NCI-H748 treated with DMSO at 0.1 percent for 48 hours (cell line): ENCODE measurements at places on chromosomes 12 and 14.

DNA sequence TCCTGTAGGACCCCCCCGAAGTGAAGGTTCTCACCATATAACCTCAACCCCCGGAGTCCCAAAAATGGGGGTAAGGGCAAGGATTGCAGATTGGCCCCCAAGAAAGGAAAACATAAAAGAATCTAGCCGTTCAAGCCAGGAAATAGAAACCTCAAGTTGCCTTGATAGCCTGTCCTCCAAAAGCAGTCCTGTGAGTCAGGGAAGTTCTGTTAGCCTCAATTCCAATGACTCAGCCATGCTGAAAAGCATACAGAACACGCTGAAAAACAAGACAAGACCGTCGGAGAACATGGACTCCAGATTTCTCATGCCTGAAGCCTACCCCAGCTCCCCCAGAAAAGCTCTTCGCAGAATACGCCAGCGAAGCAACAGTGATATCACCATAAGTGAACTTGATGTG lies 344.2 kb upstream of the RGS6 start:
- DNase-seq, result no peak

DNA sequence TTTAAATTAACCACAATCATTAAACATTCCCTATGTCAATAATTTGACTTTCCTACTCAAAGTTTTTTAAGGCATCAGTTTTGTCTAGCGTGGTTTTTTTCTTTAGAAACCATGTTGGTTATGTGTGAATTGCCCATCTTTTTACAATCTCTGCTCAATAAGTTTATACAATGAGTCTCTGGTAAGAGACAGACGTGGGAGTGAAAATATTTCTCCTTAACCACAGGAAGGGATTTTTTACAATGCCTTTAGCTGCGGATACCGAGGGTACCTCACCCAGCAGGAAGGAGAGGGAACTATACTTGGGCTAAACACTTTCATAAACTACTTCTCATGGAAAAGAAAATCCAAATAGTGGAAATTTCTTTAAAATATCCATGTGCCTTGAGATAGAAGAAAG lies 191.4 kb upstream of the BCL2L14 start:
- DNase-seq, result no peak

DNA sequence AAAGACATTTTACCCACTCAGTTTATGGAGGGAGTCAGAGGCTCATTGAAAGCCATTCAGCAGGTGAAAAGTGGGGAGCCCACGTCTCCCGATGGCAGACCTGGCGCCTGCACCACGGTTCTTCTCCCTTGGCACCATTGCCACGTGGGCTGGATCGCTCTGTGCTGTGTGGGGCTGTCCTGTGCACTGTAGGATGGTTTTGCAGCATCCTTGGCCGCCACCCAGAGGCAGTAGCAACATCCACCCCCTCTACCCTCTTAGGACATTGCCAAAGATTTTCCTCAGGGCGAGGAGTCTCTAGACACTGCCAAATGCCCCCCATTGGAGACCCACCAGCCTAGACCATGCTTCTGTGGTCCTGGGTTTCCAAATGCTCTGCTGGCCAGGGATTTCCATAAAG lies 60.2 kb downstream of the SYNE3 start:
- DNase-seq, result no peak

- DNase-seq, result no peak
Measured at GRCh38 chr12:47868552-47869031, 36.2 kb downstream of the VDR start.

DNA sequence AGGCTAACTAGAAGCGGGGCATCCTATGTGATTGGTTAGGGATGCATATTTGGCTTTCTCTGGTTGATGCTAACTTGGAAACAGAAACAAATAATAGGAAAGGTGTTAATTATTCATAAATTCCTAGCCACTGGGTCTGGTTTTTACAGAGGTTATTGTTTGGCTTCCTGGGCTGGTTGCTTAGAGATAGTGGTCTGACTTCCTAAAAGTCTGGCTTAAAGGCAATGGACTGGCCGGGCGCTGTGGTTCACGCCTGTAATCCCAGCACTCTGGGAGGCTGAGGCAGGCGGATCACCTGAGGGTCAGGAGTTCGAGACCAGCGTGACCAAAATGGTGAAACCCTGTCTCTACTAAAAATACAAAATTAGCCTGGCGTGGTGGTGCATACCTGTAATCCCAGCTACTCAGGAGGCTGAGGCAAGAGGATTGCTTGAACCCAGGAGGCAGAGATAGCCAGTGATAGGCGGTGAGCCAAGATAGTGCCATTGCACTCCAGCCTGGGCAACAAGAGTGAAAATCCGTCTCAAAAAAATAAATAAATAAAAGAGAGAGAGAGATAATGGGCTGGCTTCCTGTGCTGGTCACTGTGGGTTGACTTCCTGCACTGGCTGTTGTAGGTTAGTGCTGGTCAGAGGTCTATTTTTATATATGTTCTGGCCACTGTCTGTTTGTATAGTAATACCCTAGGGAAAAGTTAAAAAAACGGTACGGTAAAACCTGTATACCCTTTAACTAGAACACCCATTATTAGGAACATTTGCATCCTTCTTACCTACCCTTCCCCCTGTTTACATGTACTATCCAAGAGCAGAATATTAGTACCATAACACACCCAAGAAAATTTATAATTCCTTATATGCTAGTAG lies 24.1 kb downstream of the OR6S1 start:
- no peak for DNase-seq

- no peak for DNase-seq
Measured at GRCh38 chr12:68422956-68423574, 90.9 kb upstream of the MDM1 start.

DNA sequence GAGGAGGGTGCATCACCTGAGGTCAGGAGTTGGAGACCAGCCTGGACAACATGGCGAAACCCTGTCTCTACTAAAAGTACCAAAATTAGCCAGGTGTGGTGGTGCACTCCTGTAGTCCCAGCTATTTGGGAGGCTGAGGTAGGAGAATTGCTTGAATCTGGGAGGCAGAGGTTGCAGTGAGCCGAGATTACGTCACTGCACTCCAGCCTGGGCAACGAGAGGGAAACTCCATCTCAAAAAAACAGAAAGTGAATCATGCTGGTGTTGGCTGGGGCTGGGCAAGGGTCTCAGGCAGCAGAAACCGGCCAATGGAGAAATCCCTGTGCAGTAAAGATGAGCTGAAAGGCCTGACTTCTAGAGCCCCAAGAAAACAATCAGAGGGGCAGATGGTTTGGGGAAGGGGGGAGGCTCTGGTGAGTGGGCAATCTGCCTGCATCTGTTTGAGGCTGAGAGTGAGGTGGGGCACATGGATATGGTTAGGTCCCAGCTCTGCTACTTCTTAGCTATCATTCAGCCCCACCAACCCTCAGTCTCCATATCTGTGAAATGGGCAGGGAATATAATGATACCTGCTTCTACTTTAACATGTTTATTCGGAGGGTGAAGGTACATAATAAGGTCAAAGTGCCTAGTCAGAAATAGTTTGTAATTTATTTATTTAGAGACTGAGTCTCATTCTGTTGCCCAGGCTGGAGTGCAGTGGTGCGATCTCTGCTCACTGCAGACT lies 21.3 kb upstream of the COX6A1 start:
- DNase-seq, result no peak

GRCh38 chr12:5481645-5482044 lies 49.7 kb downstream of the NTF3 start:
- DNase-seq, result no peak

DNA sequence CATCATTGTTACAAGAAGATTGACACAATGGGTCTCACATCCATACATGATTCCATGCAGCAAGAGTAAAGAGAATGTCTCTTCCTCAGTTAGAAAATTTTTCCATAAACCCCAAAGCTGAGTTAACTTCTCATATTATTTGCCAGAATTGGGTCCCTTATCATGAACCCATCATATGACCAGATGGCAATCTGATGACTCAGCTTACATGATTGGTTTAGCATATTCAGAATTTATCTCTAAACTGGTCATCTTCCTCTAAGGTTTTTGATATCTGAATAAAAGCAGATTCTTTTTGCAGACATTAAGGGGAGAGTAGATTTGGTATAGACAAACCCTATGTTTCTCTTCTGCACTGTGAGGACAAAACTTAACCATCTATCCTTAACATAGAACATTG lies 174.9 kb downstream of the PIK3C2G start:
- DNase-seq, result no peak

DNA sequence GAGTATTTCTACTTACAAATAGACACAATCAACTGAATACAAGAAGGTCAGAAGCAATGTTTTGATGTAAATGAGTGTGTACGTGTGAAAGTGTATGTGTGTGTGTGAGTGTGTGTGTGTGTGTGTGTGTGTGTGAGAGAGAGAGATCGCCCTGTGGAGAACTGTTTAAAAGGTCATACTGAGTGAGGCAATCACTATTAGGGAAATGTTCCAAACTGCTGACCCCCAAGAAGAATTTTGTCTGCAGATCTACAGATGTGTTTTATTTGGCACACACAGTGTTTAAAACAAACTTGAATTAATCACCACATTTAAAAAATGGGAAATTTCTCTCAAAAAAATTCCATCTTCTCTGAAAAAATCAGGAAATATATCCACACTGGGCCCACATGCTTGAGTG lies 1069.1 kb downstream of the SLC6A15 start:
- no peak for DNase-seq

DNA sequence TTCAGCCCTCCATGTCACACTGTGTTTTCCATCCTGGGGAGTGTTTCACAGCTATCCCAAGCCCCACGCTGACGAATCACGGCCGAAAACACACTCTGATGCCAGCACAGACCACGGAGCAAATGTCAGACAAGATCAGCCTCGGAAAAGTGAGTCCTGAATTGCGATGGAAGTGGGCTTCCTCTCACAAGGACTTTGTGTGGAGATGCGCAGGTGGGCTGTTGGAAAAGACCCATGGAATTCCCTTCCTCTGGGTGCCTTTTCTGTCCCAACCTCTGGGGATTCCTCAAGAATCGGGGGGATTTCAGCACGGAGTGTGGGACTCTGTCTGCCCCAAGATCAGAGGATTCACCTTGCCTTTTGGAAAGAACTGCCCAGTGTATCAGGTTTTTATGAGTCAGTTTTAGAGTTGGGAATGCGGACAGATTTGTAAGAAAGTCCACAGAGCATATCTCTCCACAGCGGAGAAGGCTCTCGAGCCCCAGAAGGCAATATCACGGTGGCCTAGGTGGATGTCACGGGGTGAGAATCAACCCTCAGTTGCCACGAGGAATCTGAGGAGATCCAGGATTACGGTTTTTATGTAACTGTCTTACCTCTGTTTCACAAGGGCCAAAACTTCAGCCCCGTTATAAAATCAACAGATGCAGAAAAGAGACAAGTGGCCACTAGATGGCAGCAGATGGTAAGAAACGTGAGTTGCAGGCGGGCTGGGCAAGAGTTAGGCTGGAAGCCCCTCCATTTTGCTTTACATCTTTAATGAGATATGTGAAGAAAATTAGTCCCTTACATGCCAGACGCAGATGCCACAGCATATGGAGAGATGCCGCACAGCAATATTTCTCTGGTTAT lies 201.9 kb downstream of the DAD1 start:
- DNase-seq, result peak; percentile 61

DNA sequence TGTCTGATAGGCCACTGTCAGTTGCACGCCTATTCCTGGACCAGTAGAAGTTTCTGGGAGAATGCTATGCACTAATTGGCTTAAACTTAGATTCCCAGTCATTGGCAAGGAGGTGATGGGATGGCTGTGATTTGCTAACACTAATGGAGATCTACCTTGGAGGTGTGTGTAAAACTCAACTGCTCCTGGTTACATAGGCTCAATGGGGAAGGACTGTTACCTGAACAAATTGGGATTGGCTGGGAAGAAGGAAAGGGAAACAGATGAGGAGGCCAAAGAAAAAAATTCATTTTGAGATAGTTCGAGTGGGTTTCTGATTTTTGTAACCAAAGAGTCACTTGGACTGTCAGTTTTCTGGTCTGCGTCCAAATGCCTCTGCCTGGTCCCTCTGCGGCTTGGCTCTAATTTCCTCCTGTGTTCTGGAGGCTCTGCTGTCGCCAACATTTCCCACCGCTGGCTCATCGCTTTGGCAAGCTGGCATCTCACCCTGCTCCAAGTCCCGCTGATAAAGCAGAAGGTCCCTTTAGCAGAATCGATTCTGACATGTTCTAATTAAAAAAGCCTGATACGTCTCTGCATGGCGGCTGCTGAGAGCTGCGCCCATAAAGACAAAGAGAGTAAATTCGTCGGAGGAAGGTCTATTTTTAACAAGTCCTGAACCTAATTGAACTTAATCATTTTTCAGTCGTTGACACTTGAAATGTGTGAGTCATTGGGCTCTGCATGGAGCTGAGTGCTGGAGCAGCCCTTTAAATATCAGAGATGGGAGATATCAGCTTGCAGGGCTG lies 2.0 kb upstream of the CCDC63 start:
- DNase-seq, result no peak

GRCh38 chr14:85822236-85822635 lies 292.3 kb downstream of the FLRT2 start:
- DNase-seq, result no peak

GRCh38 chr12:71455028-71455737 lies 15.6 kb downstream of the LGR5 start:
- DNase-seq, result peak; percentile 99

DNA sequence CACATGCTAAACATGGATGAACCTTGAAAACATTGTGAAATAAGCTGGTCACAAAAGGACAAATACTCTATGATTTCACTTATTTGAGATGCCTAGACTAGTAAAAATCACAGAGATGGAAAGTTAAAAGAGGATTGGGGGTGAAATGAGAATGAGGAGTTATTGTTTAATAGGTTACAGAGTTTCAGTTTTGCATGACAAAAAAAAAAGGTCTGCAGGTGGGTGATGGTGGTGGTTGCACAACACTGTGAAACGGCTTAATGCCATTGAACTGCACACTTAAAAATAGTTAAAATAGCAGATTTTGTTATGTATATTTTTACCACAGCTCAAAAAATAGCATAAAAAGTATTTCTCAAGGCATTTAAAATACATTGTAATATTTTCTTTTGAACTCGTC lies 151.9 kb upstream of the NRXN3 start:
- no peak for DNase-seq

GRCh38 chr12:85036733-85037132 lies 582 bp downstream of the LRRIQ1 start:
- no peak for DNase-seq
